SHP77 (cell line): ENCODE measurements at places on chromosomes 4 and X.

- no peak for DNase-seq
These were observed 169.4 kb upstream of the BANK1 start for GRCh38 chr4:101621120-101621519.

DNA sequence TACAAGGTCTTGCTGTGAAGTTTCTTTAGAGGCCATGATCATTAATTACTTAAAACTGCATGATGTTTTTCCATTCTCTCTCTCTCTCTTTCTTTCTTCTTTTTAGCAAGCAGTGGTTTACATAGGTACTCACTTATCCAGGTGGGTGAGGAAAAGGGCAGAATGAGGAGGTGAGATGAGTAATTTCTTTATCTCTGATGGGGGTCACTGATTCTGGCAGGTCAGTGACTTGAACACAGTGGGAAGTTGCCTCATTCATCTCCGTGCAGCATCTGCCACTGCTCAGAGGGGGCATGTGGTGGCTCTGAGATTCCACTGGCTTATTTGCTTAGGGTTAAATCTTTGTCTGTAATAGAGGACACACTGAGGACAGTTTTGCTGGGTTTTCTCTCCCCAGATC is 62.6 kb downstream of the FAM114A1 start:
- no peak for DNase-seq

DNA sequence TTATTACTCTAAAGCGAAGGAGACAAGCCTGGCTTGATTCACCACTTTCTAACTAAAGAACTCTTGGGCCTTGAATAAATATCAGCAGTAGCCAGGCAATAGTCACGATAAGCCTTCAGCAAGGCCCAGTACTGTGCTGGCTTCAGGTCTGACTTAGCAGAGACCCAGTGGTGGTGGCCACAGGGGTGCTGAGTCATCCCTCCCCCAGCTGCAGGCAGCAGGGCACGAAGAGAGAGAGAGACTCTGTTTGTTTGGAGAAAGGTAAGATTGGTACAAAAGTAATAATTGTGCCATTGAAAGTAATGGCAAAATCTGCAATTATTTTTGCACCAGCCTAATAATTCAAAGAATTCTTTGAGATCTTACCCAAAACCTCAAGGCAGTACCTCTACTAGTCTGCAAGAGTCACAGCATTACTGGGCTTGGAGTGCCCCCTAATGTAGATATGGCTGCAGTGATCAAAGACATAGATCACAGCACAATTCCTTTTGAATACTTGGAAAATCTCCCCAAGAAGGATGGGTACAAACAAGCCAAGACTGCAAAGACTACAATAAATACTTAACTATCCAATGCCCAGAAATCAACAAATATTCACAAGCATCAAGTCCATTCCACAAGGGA is 159.5 kb upstream of the USP38 start:
- no peak for DNase-seq

DNA sequence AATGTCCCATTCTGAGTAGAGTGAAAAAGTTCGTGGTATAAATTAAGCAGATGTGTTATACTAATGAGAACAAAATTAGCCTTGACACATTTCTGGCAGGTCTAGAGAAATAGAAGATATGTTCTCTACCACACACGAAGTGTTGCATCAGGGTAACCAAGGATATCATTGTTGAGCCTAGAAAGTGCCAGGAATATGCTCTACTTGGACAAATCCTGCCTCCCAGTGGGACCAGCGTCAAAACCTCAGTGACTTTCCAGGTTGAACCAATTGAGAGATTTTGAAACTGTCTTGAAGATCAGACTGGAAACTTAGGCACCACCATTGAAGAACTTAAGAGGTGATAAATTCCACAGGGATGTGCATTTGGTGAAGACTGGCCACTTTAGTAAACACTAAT is 115.9 kb downstream of the HPGD start:
- no peak for DNase-seq

- no peak for DNase-seq
These were observed 62.5 kb downstream of the FSTL5 start for GRCh38 chr4:162101337-162101736.

DNA sequence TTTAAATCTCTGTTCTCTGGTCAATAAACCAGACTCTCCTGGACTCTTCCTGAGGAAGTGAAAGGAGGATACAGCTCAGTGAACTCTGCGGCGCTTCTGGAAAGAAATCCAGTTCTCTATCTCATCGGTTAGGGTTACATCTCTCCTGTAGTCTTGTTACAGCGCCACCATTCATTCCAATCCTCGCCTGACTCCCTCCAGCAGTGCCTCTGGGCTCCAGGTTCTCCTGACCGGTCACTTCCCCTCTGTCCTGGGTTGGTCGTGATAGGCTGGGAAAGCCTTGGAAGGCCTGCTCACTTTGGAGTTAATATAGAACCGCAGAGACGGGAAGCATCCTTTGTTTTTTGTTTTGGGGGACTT is 97.0 kb upstream of the STOX2 start:
- no peak for DNase-seq

DNA sequence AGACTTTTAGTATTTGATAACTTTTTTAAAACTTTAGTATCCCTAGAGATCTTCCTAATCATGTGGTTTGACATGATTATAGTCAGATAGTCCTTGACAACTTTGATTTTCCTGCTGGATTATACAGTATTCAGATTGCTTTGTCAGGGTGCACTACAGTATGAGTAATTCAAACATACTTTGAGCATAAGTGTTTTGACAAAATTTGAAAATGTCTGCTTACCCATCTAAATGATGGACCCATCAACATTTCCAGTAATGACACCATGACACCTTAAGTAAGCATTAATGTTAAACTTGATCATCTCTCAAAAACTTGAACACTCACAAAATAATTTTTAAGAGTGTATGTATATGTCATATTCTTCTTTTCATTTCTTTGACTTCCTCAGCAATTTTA is 514.5 kb upstream of the SMIM31 start:
- DNase-seq: no peak
